CD8-positive, alpha-beta memory T cell (primary cell): ENCODE measurements at places on chromosomes 1 and 21.

DNA sequence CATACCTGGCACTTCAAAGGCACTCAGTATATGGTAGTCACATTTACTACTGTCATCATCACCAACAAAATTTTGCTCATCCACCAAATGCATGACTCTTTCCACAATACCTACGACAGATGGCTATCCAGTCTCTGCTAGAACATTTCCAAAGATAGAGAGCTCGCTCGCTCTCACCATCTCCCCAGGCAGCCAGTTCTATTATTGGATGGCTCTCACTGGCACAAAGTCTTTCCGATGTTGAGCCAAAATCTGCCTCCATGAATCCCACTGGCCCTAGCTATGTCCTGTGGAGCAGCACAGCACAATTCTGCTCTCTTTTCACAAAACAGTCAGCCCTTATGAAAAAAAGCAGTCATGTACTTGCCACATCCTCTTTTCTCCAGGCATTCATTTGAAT lies 102.1 kb downstream of the DAB1 start:
- DNase-seq, result no peak

DNA sequence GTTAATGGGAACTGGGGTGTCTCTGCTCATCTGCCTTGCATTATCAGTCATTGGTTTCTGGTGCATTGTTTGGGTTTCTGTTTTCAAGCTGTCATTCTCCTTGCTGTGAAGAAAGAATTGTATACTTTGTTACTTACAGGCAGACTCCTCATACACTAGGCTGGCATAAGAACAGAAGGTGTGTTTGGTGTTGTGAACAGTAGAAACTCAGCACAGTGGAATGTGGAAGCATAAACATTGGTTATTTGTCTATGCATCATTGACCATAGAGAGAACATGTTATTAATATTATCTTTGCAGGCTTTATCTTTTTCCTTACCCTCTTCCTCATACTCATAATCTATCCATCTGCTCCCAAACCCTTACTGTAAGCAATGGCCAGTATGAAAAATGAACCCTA lies 18.2 kb downstream of the C1orf87 start:
- no peak for DNase-seq

DNA sequence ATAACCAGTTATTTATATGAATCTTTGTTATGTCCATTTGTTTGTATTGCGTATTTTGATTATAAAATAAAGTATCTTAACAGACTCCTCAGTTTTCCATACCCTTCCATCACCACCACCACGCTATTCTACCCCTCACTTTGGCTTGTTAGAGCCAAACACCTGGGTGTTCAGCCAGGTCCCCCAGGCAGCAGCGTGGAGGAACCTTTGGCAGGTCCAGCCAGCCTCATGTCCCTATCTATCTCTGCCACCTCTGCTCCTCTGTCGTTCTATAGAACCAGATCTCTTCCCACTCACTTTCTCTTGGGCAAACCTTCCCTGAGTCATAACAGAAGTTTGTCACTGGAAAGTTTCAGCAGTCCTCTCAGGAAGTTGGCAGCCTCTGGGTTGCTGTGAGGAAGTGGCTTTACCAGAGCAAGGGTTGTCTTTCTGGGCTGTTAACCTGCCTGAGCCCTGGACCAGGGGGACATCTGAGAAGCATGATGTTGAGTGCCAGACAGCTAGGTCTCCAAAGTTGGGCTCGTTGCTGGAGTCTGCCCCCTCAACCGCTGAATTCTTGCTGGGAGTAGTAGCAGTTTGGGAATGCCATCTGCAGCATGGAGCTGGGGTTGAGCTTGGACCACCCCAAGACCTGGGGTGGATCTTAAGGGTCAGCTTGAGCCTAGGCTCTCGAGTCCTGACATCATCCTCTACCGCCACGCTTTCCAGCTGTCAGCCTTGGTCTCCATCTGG lies 996 bp upstream of the SH3BGRL3 start:
- no peak for DNase-seq

DNA sequence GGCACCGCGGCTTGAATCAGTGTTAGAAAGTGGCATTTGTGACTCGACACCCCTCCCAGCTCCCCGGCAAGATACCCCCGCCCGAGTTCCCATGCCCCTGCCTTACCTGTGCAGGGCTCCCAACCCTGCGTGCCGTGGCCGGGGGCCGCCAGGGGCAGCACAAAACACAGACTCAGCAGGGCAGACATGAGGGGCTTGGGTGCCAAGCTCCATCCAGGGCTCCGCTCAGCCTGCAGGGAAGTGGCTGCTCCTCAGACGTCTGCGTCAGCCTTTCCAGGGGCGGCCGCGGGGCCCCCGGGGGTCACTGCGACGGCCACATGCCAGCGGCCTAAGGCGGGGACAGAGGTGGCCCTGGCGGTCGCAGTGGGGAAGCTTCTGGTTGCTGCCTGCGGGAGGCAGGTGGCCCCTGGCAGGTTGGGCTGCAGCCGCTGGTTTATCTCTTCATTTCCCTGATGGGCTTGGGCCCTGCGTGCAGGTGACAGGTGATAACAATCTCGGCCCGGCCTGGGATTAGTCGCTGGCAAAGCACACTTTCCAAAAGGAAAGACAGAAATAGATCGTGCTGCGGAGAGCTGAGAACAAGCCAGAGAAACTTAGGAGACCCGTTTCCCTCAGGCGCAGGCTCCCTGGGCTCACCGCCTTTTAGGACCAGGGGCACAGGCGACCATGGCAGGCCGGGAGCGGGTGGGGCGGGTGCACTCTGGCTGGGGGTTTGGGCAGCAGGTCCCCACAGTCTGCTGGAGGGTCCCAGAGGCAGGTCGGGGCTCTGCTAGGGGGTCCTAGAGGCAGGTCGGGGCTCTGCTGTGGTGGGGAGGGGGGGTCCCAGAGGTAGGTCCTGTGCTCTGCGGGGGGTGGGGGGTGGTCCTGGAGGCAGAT lies at the start of gene TSPEAR:
TSPEAR (minus strand) TSS at position 246 of the 876 bp plus-strand sequence; CDS start at position 188, 58 bp downstream.
- DNase-seq, result no peak

- DNase-seq, result no peak
These were observed 43.4 kb upstream of the SLC19A2 start for GRCh38 chr1:169529068-169529642.

DNA sequence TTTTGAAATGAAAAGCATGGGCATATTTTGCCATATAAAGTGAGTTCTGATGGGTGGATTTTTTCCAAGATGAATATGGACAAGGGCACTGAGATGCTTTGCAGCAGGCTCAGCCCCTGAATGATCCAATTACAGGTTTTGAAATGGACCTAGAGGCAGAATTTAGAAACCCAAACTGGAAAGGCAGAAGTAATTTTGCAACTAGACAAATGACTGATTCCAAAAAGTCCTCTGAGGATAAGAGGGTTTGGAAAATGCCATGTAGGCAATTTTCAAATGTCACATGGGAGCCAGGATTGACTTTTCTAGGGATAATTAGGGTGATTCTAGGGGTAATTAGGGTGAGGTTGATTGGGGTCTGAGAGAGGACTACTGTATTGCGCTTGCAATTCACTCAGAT lies 148.9 kb upstream of the ZNF648 start:
- DNase-seq, result no peak
